ENCODE measurements at places on chromosomes 4 and X. TPM values are rescaled to one million over a fixed set of nuclear protein-coding genes. Genes with fewer than 3 reads are reported as not detected.

- no peak for DNase-seq
These were observed 294.2 kb downstream of the GRIA2 start for GRCh38 chr4:157514711-157515110.

The EIF2S3 gene
- 440 TPM for total RNA-seq

DNA sequence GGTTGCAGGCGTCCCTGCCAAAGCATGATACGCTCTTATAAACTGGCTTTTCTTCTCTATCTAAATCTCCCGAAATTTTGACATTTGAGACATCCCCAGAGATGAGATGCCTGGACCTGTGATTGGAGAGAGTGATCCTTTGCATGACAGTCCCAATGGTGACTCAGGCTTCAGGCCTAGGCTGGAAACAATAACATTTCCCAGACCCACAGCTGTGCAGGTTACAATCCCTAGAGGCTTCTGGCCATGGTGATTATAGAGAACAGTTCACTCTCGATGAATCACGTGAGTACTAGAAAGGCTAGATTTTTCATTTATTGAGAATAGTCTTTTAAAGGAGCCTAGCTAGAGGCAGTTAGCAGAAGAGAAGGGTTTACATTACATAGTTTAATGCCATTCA lies 75.9 kb downstream of the SPATA18 start:
- DNase-seq, result no peak

DNA sequence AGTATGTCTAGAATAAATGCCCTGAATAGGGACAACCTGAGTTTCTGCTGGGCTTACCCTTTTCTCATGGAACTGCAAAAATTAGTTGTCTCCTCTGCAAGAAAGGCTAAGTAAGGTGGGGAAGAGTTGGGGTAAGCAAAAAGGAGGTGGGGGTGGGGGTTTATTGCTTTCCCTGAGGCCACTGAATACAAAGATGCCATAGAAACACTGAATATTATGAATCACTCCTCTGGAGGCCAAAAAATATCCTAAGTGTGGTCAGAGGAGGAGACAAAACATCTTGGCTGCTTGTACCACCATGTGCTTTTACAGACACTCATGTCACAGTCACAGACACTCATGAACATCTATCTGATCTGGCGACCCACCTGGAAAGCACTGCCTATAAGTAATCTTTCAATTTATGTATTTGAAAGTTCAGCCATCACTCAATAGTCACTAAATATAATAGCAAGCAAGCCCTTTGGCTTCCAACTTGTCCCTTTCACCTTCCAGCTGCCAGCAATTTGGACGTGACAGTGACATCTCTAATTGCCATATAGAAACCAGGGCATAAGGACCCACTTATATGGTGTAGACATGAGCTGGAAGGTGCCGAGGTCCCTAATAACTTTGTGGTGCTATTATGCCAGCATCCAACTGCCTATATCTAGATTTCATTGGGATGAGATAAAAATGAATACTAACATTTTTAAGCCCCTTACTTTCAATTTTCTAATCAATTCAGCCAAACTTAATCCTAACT lies 122.7 kb upstream of the CBR4 start:
- no peak for DNase-seq

DNA sequence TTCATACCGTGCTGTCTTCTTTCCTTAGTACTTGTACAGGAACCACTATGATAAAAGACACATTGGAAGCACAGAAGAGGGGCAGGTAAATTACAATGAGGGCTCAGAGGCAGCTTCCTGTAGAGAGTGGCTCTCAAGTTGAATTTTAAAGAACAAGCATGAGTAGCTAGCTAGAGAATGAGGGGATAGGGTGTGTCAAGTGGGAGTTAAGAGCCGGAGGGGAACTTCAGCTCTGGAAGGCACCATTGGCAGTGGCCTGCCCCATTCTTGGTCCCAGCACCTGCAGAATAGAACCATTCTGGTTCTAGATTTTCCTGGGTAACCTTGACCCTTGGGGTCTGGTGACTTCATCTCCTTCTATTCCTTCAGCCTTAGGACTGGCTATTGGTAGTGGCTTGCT lies 34.0 kb upstream of the JADE1 start:
- DNase-seq, result no peak

GRCh38 chr4:16384576-16384975 lies 158.3 kb upstream of the TAPT1 start:
- DNase-seq, result no peak

DNA sequence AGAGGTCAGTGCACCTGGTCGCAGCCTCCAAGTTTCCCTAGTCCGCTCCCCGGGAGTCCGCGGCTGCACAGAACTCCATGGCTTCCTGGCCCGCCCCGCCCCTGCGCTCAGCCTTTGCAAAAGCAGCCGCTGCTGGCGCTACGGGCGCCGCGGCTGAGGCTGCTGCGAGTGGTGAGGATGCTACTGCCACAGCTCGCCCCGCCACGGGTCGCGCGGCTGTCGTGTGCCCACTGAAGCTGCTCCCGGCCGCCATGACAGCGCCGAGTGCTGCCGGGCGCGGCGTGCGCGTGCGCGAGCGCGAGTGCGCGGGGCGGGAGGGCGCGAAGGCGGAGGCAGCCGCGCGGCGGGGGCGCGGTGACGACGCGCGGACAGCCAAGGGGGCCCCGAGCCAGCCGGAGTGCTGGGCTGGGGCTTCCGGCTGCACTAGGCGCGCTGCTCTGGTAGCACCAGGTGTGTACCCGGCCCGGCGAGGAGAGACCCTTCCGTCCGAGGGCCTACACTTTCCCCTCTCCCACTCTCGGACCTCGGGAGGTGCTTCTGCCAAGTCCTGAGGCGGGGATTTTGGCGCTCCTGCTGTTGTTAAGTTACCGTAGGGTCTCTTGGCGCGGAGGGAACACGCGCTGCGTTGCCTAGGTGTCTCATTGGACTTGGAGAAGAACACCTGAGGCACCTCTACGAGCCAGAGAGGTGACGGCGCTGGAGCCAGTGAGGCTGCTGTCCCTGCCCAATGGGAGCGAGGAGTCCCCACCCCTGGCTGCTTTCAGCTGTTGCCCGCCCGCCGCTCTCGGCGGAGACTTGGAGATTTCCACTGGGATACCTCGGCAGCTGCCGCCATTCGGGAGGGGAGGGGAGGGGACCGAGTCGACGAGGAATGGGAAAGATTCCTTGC lies 619 bp upstream of the LRBA start:
- DNase-seq, result peak; percentile 70

DNA sequence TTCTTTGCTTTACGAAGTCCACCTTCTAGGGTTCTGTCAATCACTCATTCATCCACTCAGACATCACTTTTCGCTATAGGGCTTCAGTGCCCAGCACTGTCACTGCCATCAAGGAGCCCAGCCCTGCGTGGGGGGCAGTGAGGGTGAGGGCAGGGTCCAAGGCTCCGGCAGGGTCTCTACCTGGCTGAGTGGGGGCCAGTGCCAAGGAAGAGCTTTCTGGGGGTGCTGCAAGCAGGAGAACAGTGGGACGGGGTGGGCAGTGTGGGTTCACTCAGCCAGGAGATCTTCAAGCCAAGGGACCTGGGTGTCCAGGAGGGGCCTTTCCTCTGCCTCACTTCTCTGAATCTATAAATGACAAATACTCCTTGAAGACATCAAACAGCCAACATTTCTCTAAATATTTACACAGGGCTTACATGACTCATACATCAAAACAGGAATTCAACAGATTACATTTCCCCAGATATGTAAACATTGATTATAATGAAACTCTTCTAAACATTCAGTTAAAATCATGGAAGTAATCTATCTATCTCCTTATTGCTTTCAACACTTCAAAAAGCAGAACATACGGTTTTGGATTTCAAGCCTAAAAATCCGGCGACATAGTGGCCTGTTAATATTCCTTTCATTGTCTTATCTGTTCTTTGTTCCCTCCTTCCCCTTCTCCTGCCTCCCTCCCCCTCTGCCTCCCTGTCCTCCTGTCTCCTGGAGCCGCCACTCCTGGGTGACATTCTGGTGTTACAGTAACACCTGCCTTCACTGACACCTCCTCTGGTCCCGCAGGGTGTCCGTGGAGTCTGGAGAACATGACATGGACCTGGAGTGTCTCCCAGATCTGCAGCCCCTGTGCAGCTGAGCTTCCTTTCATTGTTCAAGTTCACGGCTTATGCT lies 94.4 kb upstream of the ADRA2C start:
- no peak for DNase-seq

The ENPEP gene
- 4.5 TPM for total RNA-seq

- no peak for DNase-seq
These were observed 81.8 kb upstream of the SMARCA5 start for GRCh38 chr4:143431526-143432257.

GRCh38 chr4:183264614-183265013 lies 55.5 kb downstream of the CLDN22 start:
- no peak for DNase-seq

The BGN gene
- total RNA-seq, result 85.2 TPM

DNA sequence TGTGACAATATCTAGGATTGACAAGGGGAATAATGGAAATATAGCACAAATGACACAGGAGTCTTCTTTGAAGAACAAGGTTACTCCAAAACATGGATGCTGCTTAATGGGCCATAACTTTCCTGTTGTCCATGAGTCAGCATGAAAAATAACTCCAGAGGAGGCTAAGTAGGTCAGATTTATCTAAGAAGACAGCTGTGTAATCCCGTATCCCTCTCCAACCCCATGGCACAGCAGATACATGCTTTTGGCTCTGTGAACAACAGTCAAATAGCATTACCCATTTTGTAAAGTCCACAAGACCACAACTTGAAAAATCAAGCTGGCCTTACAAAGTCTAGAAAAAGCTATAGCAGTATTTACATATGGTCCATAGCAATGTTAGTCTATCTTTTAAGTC lies 2.1 kb upstream of the TMEM131L start:
- no peak for DNase-seq

DNA sequence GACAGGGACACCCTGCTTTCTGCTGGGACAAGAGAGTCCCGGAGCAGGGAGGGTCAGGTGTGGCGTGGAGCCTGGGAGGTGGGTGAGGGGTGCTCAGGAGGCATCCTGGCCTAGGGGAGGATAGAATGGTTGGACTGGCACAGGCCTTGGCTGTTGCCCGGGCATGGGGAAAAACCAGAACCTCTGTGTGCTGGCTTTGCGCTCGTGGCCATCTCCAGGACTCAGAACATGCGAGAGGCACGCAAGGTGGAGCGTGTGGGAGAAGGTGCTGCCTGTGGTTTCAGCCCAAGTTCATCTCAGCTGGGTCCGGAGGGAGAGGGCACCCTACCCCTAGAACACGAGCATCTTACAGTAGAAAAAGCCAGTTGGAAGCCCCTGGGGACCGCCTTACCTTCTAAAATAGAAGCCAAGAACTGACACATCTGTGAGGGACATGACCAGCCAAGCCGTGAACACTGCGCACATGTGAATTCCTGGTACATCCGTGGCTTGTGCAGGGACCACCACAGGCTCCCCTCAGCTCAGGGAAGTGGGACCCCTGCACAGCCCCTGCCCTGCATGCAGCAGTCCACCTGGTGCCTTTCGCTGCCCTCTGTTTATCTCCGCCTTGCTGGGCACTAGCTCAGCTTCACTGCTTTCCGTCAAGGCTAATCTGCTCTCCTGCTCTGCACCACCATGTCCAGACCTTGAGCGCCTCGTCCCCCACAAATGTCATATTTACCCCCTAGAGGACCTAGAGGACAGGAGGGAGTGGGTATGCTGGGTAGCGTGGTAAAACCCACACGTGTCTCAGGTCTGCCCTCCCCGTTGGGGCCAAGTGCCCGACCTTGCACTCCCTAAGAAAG lies 13.5 kb downstream of the MSANTD1 start:
- no peak for DNase-seq

The HCFC1 gene
- 173 TPM for total RNA-seq
